Caki2 (cell line): ENCODE measurements at places on chromosomes 2 and 18.
A peak's percentile ranks its signal among the peaks of the same experiment; 100 is the strongest.

GRCh38 chr2:209476367-209477208 is 52.7 kb downstream of the MAP2 start:
- peak; percentile 72 for DNase-seq

GRCh38 chr2:238727585-238728329 is 120.1 kb upstream of the TWIST2 start:
- no peak for DNase-seq

GRCh38 chr18:57444301-57444759 is 9.2 kb downstream of the ONECUT2 start:
- no peak for DNase-seq

DNA sequence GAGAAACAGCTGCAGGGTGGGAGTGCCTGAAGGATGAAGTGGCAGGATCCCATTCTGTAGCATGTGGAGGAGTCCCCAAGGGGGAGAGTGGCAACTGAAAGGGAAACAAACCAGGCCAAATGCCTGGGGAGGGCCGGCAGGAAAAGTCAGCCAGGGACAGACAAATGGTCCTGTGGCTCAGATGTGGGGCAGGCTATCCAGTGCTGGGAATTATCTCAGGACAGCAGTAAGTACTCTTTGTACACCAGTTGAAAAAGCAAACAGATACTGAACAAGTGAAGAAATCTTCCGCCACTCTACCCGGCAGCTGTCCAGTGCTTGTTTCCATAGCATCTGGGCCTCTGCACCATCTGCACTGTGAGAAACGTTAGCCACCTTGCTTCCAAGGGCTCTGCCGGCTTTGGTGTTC is 408.9 kb downstream of the LRATD1 start:
- DNase-seq = no peak

GRCh38 chr2:195706161-195706900 is 49.3 kb downstream of the SLC39A10 start:
- peak; percentile 41 for DNase-seq

DNA sequence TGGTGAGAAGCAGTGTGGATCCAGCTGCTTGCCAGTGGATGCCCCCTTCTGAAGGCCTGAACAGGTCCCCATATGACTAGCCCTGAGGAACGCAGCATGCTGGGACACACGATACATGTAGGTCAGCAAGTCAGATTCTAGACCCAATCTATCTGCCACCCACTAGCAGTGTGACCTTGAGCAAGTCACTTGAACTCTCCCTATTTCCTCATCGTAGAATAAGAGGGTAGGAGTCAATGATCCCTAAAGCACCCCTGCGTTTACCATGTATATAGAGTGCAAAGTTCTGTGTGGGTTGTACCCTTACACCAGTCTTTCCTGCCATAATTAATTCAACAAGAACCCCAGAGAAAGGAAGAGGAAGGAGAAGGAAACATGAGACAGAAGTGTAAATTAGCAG is 123.7 kb downstream of the GALNT14 start:
- DNase-seq = no peak

DNA sequence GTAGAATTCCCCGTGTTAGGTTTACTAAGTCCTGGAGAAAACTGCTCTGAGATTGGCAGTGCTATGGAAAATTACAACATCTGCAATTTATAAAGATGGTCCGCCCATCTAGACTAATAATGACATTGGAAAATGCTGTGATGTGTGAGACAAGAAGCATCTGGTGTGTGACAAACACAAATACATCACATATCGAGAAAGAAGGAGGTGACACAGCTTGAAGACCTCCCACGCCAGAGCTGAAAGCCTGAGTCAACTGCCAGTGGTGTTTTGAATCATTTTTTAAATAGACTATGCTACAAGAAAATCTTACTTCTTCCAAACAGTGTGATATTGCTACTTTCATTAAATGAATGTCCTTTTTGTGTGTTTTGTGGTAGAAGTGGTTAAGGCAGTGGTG is 8.6 kb upstream of the ANO7 start:
- DNase-seq = no peak

DNA sequence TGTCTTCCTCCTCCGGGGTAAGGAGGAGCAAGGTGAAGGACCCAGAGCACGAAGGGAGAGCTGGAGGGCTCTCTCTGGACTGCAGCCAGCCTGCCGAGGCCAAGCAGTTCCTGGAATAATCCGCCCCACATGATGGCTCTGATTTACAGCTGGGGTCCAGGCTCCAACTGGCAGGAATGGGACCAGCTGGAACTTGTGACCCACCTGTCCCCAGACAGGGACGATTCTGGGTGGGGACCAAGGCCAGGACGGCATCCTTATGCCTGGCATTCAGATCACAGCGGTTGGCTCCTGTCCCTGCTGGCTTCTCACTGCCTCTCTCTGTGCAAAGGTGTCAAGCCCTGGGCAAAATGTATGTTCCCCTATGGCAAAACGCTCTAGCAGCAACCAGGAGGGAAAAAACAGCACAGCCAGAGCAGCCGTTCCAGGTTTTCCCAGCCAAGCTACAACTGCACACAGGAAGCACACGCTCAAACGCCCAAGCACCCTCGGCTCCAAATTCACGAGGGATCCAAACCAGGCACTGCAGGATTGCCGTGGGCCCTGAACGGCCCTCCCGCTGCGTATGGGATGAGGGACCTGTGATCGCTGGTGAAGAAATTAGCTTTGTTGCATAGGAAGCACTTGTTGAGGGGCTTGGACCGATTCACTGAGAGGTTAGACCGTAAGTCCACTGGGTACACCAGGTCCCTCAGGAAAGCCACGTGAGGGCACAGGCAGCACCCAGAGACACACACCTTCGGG is 35.8 kb downstream of the FAM178B start:
- no peak for DNase-seq

GRCh38 chr2:161243905-161244304 is 64.3 kb upstream of the PSMD14 start:
- no peak for DNase-seq

GRCh38 chr2:26631401-26632170 is 9.6 kb downstream of the CIB4 start:
- peak; percentile 18 for DNase-seq

- DNase-seq = no peak
Measured at GRCh38 chr2:11955314-11955713, 208.9 kb downstream of the LPIN1 start.

- no peak for DNase-seq
Measured at GRCh38 chr2:216603010-216603883, 30.0 kb upstream of the IGFBP2 start.

- DNase-seq = no peak
Measured at GRCh38 chr2:181962142-181962541, 23.5 kb upstream of the PPP1R1C start.

DNA sequence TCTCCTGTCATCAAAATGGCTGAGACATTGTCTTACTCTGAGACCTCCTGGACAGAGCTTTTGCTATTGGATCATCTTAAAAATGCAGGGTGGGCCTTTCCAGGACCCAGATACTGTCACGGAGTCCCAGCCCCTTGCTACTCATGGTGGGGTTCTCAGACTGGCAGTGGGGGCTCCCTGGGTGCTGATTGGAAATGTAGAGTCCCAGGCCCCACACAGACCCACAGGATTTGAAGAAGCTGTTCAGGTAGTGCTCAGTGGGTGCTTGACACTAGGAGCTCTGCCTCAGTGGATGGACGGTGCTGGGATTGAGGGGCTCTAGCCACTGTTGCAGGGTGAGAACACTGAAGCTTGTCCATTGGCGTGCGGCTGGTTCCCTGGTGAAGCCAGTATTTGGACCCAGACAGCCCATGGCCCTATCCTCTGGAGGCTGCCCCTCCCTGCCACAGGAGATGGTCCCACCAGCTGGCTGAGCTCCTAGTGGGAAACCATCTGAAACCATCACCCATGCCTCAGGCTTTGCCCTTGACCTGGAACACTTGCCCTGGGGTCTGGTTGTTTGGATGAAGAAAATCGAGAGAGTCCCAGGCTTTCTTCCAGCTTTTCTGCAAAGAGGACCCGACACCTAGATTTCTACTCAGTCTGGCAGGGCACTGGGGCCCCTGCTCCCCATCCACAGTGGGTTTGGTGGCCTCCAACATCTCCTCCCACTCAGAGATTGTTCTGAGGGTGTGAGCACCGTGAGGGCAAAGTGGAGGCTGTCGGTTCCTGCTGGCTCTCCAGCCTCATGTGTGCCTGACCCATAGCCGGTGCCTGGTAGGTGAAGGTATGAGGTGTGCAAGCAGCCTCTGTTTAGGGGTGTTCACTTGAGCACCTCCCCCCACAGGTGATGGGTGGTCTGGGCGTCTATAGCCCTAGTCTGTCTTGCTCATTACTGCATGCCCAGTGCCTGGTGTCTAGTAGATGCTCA is 30.1 kb downstream of the MROH2A start:
- DNase-seq = no peak

DNA sequence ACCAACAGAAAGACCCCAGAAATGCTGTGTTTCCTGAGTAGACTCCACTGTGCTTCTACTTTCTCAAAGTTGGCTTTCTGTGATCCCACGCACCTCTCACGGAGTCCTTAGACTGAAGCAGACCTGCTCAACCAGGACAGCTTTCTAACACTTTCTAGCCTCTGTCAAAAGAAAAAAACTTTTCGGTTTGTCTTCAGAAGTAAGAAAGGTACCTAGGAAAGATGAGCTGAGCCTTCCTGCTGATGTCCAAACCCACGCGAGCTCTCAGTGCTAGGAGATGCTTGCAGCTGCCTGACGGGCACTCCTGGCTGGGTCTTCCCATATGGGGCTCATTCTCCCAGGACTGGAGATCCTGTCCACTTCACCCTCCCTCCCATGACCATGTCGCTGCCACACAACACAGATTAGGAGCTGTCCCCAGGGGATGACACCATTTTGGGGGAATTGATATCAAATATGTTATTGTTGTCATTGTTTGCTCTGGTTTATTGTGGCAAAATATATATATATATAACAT is 49.2 kb upstream of the DAPL1 start:
- no peak for DNase-seq

- no peak for DNase-seq
Measured at GRCh38 chr2:218259099-218259961, 1.5 kb upstream of the GPBAR1 start.

DNA sequence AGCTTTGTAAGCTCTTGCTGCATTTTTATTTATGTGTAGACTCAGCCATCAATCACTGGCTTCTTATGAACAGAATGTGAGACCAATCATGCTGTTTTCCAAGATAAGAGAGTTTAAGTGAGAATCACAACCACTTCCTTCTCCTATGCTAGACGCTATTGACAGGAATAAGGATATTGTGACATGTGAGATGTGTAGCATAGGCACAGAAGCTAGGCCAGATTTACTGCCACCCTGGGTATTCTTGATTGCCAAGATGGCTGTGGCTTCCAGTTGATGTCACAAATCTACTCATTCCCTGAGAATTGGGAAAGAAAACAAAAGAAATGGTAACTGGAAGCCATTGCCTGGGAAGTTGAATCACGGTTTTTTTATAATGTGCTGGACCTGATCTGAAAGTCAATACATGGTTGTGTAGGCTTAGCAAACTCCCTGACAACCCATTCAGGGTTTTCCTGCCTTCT is 49.9 kb downstream of the RAB27B start:
- no peak for DNase-seq

DNA sequence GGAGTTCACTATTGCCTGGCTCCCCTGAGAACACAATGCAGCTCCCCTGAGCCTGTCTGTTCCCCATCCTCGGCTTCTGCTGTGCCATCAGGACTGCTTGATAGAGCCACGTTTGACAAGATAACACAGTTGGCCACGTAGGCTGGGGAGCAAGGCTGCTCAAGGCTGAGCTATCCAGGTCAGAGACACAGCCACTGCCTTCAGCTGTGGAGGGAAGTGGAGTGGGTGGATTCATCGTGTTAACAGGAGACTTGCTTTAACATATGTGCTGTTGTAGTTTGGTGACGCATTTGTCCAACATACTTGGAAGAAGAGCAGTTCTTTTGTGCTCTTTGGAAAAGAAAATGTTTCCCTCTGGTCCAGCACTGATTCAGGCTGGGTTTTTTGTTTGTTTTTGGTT is 68.8 kb downstream of the WDSUB1 start:
- no peak for DNase-seq

GRCh38 chr2:1125217-1125616 is 174.6 kb downstream of the SNTG2 start:
- no peak for DNase-seq

GRCh38 chr2:21358976-21359375 is 235.2 kb downstream of the TDRD15 start:
- no peak for DNase-seq

DNA sequence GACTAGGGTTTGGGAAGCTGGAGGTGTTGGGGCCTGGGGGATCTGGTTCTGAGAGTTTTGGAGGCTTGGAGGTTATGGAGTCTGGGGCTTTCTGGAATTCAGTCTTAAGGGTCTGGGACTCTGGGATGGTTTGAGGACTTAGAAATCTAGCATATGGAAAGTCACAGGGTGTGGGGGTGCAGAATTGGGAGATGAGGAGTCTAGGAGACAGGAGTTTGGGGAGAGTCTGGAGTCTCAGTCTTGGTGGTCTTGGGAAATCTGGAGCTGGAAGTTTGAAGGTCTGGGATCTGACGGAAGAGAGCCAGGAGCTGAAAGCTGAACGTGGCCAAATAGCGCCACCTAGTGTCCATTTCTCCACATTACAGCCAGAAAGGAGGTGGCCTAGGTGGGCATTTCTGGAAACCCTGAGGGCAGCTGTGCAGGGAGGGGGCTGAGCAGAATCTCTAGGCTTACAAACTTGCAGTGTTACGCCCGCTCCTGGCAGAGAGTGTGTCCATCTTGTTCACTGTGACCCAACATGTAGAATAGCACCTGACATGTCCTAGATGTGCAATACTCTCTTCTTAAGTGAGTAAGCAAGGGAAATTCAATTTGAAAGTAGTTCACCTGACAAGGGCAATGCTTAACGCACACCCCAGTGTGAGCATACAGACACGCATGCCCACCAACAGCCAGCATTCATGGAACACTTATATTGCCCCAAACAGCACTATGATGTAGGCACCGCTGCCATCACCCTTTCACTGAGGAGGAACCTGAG is 204.8 kb downstream of the TFCP2L1 start:
- DNase-seq = peak; percentile 56

GRCh38 chr2:158101384-158101926 is at the start of gene UPP2:
Gene UPP2 (plus strand): TSS chr2:158101876. CDS start chr2:158102064, 188 bp downstream.
- DNase-seq = no peak

DNA sequence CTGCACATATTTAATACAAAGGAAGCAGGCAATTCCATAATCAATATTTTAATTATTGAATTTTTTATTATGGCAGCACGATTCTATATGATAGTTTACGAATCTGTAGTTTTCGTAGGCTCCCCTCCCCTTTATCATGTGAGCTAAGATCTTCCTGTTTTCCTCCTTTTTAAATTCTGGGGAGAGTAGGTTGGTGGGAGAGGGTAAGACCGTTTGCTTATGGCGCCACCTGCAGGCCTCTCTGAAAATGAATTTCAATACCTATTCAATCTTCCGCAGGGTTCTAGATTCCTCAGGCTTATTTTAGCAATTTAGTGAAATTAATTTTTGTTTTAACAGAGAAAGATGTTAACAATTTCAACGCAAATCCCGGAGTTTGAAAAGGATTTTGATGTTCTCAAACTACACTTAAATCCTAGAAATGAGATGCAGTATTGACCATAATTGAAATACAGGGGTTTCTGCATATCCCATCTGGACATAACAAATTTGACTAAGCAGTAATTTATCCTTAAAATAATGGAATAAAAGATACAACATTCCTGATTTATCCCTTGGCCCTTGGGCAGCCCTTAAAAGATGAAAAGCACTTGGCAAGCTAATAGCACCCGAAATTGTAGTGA is 12.8 kb upstream of the GBX2 start:
- DNase-seq = peak; percentile 33

- DNase-seq = no peak
Measured at GRCh38 chr2:33272001-33272400, 204.4 kb upstream of the RASGRP3 start.

GRCh38 chr2:74560591-74560990 is 6.1 kb downstream of the DOK1 start:
- DNase-seq = no peak
